ENCODE measurements at places on chromosomes 13 and 19. TPM values are rescaled to one million over a fixed set of nuclear protein-coding genes. Genes with fewer than 3 reads are reported as not detected.
A peak's percentile ranks its signal among the peaks of the same experiment; 100 is the strongest.

- DNase-seq, result no peak
- peaks cover 45% of the 10 kb centered on the region for H3K27me3 ChIP-seq
- H3K4me3 ChIP-seq, result no peak overlapping the region
- H3K27ac ChIP-seq, result no peak overlapping the region
- peaks cover 19% of the 10 kb centered on the region for H3K4me1 ChIP-seq
Measured at GRCh38 chr19:35144600-35145436, 1.8 kb downstream of the FXYD7 start.

DNA sequence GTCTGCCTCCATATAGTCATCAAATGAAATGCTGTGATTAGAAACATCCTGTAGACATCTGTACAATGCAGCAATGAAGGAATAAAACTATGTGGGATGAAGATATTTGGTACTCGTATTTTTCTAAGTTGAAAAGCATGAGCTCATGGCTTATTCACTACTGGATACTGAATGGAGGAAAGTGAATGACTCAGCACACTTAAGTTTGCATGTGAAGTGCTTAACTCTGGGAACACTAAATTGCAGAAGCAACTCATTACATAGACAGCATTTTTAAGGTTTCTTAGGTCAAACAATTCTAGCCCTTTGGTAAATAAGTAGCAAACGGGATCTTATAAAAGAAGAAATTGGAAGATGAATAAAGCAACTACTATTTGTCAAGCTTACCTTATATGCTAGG, 429.0 kb upstream of the MIR17HG start:
- no peaks in the 10 kb centered on the region for H3K36me3 ChIP-seq
- DNase-seq, result no peak
- H3K4me1 ChIP-seq, result no peaks in the 10 kb centered on the region
- no peaks in the 10 kb centered on the region for H3K27me3 ChIP-seq
- H3K4me3 ChIP-seq, result no peak overlapping the region
- no peak overlapping the region for H3K27ac ChIP-seq

GRCh38 chr19:20385061-20385460, 180.5 kb downstream of the ZNF737 start:
- DNase-seq, result no peak
- no peak overlapping the region for H3K4me3 ChIP-seq
- H3K27ac ChIP-seq, result no peak overlapping the region

- peak overlapping the region; percentile 67 for H3K4me3 ChIP-seq
- peaks cover 35% of the 10 kb centered on the region for H3K4me1 ChIP-seq
- DNase-seq, result no peak
- H3K27ac ChIP-seq, result no peak overlapping the region
- no peaks in the 10 kb centered on the region for H3K27me3 ChIP-seq
Measured at GRCh38 chr19:48737360-48737998, 2.9 kb downstream of the RASIP1 start.

- H3K36me3 ChIP-seq, result peaks cover 23% of the 10 kb centered on the region
- no peak overlapping the region for H3K4me3 ChIP-seq
- H3K27me3 ChIP-seq, result no peaks in the 10 kb centered on the region
Measured at GRCh38 chr13:100522618-100523309, 65.8 kb downstream of the GGACT start.

The DHX34 gene
- total RNA-seq, result 15.6 TPM

DNA sequence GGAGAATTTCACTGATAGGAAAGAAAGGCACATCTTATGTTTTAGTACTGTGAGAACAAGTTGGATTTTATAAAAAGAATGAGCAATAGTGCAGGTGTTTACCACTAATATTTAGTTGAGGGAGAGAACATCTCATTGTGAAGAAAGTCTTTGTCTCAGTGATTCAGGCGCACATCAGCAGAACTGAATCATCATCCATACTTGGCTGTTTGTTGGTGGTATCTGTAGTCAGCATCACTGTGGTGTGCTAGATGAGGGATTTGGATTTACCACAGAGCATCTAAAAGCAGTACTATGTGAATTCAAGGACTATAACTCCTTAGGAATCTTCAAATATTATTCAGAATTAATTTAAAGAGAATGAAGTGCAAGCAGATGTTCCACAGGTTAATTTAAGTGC, 1380.5 kb upstream of the ATXN8OS start:
- no peaks in the 10 kb centered on the region for H3K4me1 ChIP-seq
- no peaks in the 10 kb centered on the region for H3K36me3 ChIP-seq
- no peak for DNase-seq
- H3K27me3 ChIP-seq, result no peaks in the 10 kb centered on the region
- H3K27ac ChIP-seq, result no peak overlapping the region

The ZNF610 gene
- 3.2 TPM for total RNA-seq

The KIR3DL2 gene
- not detected for total RNA-seq

- DNase-seq, result no peak
- no peak overlapping the region for H3K27ac ChIP-seq
- no peaks in the 10 kb centered on the region for H3K27me3 ChIP-seq
- H3K4me1 ChIP-seq, result no peaks in the 10 kb centered on the region
- H3K4me3 ChIP-seq, result no peak overlapping the region
- no peaks in the 10 kb centered on the region for H3K36me3 ChIP-seq
Measured at GRCh38 chr13:73556902-73557301, 498.1 kb downstream of the KLF5 start.

DNA sequence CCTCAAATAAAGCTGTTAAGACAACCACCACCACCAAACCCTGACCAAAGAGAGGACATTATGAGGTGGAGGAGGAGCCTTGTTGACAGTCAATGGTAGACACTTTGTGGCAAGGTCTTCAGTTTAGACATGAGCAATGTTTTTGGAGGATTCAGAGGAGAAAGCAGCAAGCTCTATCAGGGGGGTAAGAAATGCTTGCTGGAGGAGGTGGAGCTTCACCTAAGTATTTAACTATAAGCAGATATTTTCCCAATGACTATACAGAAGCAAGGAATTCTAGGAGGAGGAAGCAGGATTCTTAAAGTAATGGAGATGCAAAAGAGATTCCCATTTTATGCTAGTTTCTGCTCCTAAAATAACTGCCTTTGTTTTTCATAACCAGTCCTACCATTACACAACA, 74.2 kb downstream of the TRPC4 start:
- H3K4me1 ChIP-seq, result no peaks in the 10 kb centered on the region
- H3K4me3 ChIP-seq, result no peak overlapping the region
- no peaks in the 10 kb centered on the region for H3K36me3 ChIP-seq
- DNase-seq, result no peak
- no peaks in the 10 kb centered on the region for H3K27me3 ChIP-seq

GRCh38 chr19:53424968-53425597, 6.7 kb upstream of the ZNF761 start:
- H3K4me3 ChIP-seq, result no peak overlapping the region
- H3K4me1 ChIP-seq, result peaks cover 10% of the 10 kb centered on the region
- no peaks in the 10 kb centered on the region for H3K36me3 ChIP-seq
- H3K27me3 ChIP-seq, result no peaks in the 10 kb centered on the region

GRCh38 chr19:51715850-51716249, 7.9 kb downstream of the HAS1 start:
- peaks cover 26% of the 10 kb centered on the region for H3K27me3 ChIP-seq
- DNase-seq, result no peak
- peaks cover 11% of the 10 kb centered on the region for H3K4me1 ChIP-seq

- no peaks in the 10 kb centered on the region for H3K4me1 ChIP-seq
- no peak overlapping the region for H3K4me3 ChIP-seq
- H3K27ac ChIP-seq, result no peak overlapping the region
Measured at GRCh38 chr19:35417713-35418534, 30.1 kb upstream of the FFAR2 start.

DNA sequence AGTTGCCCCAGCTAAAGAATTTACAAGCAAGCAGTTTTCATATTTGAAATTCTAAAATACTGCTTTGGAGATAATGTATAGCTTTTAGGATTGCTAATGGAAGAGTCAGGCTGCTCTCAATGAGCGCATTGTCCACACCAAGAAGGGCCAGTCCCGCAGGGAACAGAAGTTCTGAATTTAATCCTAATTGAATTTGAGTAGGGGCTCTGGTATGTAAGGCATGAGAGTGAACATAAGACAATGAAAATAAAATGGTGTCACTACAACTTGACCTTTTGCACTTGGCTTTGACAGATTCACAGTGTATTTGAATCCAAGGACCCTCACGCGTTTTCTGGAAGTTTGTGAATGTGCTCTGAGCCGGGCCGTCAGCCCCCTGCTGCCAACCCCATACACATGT, 32.6 kb downstream of the RAB20 start:
- no peak overlapping the region for H3K4me3 ChIP-seq
- no peaks in the 10 kb centered on the region for H3K27me3 ChIP-seq
- H3K4me1 ChIP-seq, result peaks cover 43% of the 10 kb centered on the region
- no peaks in the 10 kb centered on the region for H3K36me3 ChIP-seq

- no peak overlapping the region for H3K27ac ChIP-seq
- no peak for DNase-seq
- no peak overlapping the region for H3K4me3 ChIP-seq
- H3K36me3 ChIP-seq, result peaks cover 47% of the 10 kb centered on the region
- H3K27me3 ChIP-seq, result no peaks in the 10 kb centered on the region
- no peaks in the 10 kb centered on the region for H3K4me1 ChIP-seq
Measured at GRCh38 chr19:39982883-39983282, 11.9 kb downstream of the PSMC4 start.

- peaks cover 68% of the 10 kb centered on the region for H3K27me3 ChIP-seq
- H3K4me1 ChIP-seq, result peaks cover 38% of the 10 kb centered on the region
- H3K27ac ChIP-seq, result peak within 1 kb of the TSS; percentile 85
- peak; percentile 97 for DNase-seq
Measured at GRCh38 chr19:8342684-8343482, at the start of gene KANK3. KANK3 (minus strand) TSS chr19:8343262; CDS start chr19:8337828, 5,434 bp downstream.

- no peak overlapping the region for H3K27ac ChIP-seq
- H3K4me1 ChIP-seq, result no peaks in the 10 kb centered on the region
- H3K27me3 ChIP-seq, result no peaks in the 10 kb centered on the region
- H3K4me3 ChIP-seq, result no peak overlapping the region
- no peak for DNase-seq
- H3K36me3 ChIP-seq, result no peaks in the 10 kb centered on the region
Measured at GRCh38 chr13:91127995-91128394, 219.5 kb upstream of the MIR17HG start.

DNA sequence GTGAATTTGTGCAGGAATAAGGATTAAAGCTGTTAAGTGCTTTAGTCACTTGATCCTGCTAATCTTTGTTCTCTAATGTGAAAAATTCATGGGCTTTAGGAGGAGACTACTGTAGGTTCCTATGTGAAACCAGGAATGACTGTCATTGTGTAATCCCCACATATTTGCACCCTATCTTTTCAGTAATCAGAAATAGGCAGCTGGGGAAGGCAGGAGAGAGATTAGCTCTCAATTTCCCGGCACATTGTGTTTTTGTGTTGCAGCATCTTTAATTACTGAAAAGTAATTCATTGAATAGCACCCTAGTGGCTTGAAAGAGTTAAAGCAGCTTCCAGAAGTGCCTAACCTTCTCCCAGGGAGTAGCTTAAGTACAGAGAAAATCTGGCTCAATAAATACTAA, 282.9 kb downstream of the OLFM4 start:
- no peaks in the 10 kb centered on the region for H3K36me3 ChIP-seq
- no peaks in the 10 kb centered on the region for H3K27me3 ChIP-seq
- H3K4me3 ChIP-seq, result no peak overlapping the region
- H3K27ac ChIP-seq, result no peak overlapping the region
- no peaks in the 10 kb centered on the region for H3K4me1 ChIP-seq

The SMIM24 gene
- total RNA-seq, result not detected

DNA sequence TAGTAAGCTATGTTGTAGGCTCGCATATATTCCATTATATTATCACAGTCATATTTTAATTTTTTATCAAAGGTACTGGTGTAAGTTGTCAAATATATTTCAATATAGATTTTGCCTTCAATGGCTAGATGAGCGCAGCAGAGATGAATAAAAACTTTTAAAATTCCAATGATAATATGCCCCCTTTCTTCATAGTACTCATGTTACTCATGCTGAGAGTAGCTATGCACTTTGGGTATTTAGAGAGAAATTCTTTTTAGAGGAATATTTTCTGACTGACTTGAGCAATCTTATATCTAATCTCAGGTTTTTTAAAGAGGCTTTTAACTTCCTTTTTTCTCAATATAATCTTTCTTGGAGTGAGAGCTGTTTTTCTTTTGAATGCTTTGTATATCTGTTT, 11.4 kb downstream of the ZNF254 start:
- H3K4me1 ChIP-seq, result peaks cover 11% of the 10 kb centered on the region
- H3K27ac ChIP-seq, result no peak overlapping the region
- DNase-seq, result no peak
- H3K27me3 ChIP-seq, result no peaks in the 10 kb centered on the region
- H3K36me3 ChIP-seq, result no peaks in the 10 kb centered on the region

DNA sequence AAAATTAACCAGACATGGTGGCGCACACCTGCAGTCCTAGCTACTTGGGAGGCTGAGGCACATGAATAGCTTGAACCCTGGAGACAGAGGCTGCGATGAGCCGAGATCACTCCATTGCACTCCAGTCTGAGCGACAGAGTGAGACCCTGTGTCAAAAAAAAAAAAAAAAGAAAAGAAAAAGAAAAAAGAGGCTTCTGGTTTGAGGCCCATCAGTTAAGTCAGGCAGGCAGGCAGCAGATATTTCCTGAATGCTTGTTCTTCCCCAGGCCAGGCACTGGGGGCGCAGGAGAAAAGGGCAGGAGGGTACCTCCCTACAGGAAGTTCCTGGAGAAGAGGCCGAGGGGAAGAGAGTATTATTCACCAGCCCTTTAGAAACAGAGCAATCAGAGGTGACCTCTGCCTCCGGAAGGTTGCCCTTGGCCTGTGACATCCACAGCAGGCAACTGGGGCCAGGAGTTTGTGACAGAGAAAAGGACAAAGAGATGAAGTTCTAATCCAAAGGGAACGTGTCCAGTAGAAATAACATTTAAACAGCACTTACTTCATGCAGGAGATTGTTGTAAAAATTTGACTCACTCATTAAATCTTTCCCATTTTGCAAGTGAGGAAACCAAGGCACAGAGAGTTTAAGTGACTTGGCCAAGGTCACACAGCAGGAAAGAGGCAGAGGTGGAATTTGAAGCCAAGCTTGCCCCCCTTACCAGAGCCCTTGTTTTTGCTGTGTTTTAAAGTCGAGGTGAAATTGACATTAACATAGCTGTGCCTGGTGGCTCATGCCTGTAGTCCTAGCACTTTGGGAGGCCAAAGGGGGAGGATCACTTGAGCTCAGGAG, 4.3 kb upstream of the RLN3 start:
- H3K27me3 ChIP-seq, result no peaks in the 10 kb centered on the region
- H3K36me3 ChIP-seq, result no peaks in the 10 kb centered on the region
- no peak for DNase-seq
- peaks cover 10% of the 10 kb centered on the region for H3K4me1 ChIP-seq

GRCh38 chr19:1471010-1471514, 8.0 kb downstream of the C19orf25 start:
- H3K27me3 ChIP-seq, result peaks cover 68% of the 10 kb centered on the region
- H3K4me3 ChIP-seq, result peak overlapping the region; percentile 49
- H3K36me3 ChIP-seq, result peaks cover 18% of the 10 kb centered on the region

GRCh38 chr13:78657699-78658629, 991 bp downstream of the OBI1 start:
- no peak for DNase-seq
- no peaks in the 10 kb centered on the region for H3K27me3 ChIP-seq
- H3K36me3 ChIP-seq, result no peaks in the 10 kb centered on the region

The CEACAM6 gene
- 0.69 TPM for total RNA-seq

- no peak for DNase-seq
- H3K4me3 ChIP-seq, result no peak overlapping the region
- peaks cover 8% of the 10 kb centered on the region for H3K27me3 ChIP-seq
- H3K27ac ChIP-seq, result no peak overlapping the region
- no peaks in the 10 kb centered on the region for H3K36me3 ChIP-seq
Measured at GRCh38 chr19:31114585-31114984, 234.7 kb downstream of the TSHZ3 start.

Measured in esophagus muscularis mucosa (tissue), 4 donors.